ENCODE measurements at places on chromosomes 3 and 15. TPM values are rescaled to one million over a fixed set of nuclear protein-coding genes. Genes with fewer than 3 reads are reported as not detected.
A peak's percentile ranks its signal among the peaks of the same experiment; 100 is the strongest.

DNA sequence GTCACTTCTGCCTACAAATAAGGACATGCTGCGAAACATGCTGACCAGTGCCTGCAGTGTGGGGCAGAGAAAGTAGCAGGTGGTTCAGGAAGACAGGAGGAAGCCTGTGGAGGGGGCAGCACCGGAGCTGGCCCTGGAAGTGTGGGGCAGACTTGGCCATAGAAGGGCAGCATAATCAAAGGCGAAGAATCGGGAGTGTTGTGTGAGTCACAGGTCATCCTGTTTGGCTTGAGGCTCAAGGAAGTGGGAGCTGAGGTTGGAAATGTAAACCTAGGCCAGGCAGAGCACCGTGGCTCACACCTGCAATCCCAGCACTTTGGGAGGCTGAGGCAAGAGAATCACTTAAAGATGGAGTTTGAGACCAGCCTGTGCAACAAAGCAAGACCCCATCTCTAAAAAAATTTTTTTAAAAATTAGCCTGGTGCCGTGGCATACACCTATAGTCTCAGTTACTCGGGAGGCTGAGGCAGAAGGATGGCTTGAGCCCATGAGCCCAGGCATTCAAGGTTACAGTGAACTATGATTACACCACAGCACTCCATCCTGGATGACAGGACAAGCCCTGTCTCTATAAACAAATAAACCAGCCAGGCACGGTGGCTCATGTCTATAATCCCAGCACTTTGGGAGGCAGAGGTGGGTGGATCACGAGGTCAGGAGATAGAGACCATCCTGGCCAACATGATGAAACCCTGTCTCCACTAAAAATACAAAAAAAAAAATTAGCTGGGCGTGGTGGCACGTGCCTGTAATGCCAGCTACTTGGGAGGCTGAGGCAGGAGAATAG is 54.0 kb downstream of the FAM43A start:
- no peak for DNase-seq
- no peaks in the 10 kb centered on the region for H3K4me1 ChIP-seq
- H3K27me3 ChIP-seq: no peaks in the 10 kb centered on the region
- no peaks in the 10 kb centered on the region for H3K36me3 ChIP-seq
- H3K27ac ChIP-seq: no peak overlapping the region

- H3K4me1 ChIP-seq: no peaks in the 10 kb centered on the region
- no peak overlapping the region for H3K27ac ChIP-seq
- DNase-seq: no peak
Observed at GRCh38 chr3:26350853-26351252, 271.7 kb upstream of the LRRC3B start.

DNA sequence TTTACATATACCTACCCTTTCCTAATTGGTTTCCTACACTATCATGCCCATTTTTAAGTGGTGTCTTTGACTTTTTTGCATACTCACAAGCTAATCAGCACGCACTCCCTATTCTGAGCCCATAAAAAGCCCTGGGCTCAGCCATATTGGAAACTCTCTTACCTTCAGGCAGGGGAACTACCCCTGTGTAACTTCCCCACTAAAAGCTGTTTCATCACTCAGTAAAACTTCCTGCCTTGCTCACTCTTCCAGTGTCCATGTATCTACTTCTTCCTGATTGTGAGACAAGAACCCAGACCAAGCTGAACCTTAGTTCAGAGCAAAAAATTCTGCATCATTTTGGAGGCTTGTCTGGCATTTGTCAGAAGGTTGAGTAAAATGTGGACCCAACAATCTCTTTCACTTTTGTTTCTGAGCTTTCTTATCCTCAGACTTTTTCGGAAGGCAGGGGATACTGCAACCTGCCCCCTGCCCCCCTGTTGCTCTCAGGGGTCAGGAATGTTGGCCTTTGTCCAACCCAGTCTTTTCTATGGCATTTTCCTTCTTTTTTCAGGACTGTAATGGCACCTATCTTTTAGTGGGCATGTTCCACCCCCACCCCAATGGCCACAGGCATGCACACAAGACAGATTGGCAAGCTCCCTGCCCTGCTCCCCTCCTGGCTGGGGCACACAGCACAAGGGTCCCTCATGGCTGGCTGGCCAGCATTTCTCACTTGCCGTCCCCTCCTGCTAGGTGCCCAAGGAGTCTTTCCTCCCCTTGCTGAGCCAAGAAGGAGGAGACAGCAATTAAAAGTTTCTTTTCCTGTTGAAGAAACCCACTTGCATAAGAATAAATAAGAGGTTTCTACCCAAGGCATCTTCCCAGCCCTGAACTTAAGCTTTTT is 26.3 kb upstream of the TMEM45A start:
- no peak for DNase-seq
- H3K27me3 ChIP-seq: no peaks in the 10 kb centered on the region
- H3K36me3 ChIP-seq: no peaks in the 10 kb centered on the region
- no peak overlapping the region for H3K27ac ChIP-seq
- H3K4me3 ChIP-seq: no peak overlapping the region
- H3K4me1 ChIP-seq: no peaks in the 10 kb centered on the region

- H3K27ac ChIP-seq: no peak overlapping the region
- no peak overlapping the region for H3K4me3 ChIP-seq
- DNase-seq: peak; percentile 22
- no peaks in the 10 kb centered on the region for H3K36me3 ChIP-seq
- H3K4me1 ChIP-seq: no peaks in the 10 kb centered on the region
- no peaks in the 10 kb centered on the region for H3K27me3 ChIP-seq
Observed at GRCh38 chr3:40623567-40623966, 98.8 kb downstream of the ZNF621 start.

- H3K4me3 ChIP-seq: no peak overlapping the region
- no peaks in the 10 kb centered on the region for H3K36me3 ChIP-seq
- no peak overlapping the region for H3K27ac ChIP-seq
- H3K4me1 ChIP-seq: no peaks in the 10 kb centered on the region
- no peaks in the 10 kb centered on the region for H3K27me3 ChIP-seq
- no peak for DNase-seq
Observed at GRCh38 chr3:126607214-126607908, 47.6 kb downstream of the TXNRD3 start.

DNA sequence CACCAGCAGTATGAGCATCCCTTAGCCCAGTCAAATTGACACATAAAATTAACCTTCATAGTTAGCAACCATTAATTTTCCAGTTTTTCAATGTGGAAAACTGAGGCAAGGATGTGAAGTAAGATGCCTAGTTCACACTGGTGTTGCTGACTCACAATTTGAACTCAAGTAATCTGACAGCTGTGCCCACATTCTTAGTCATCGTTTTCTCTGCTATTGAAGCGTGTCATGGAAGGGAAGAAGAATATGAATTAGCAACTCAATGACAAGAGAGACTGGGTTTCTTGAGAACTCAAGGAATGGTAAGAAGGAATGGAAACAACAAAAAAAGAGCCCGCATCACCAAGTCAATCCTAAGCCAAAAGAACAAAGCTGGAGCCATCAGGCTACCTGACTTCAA is 261.4 kb downstream of the EPHA3 start:
- H3K27me3 ChIP-seq: no peaks in the 10 kb centered on the region
- H3K4me3 ChIP-seq: no peak overlapping the region
- H3K27ac ChIP-seq: no peak overlapping the region
- H3K4me1 ChIP-seq: no peaks in the 10 kb centered on the region

DNA sequence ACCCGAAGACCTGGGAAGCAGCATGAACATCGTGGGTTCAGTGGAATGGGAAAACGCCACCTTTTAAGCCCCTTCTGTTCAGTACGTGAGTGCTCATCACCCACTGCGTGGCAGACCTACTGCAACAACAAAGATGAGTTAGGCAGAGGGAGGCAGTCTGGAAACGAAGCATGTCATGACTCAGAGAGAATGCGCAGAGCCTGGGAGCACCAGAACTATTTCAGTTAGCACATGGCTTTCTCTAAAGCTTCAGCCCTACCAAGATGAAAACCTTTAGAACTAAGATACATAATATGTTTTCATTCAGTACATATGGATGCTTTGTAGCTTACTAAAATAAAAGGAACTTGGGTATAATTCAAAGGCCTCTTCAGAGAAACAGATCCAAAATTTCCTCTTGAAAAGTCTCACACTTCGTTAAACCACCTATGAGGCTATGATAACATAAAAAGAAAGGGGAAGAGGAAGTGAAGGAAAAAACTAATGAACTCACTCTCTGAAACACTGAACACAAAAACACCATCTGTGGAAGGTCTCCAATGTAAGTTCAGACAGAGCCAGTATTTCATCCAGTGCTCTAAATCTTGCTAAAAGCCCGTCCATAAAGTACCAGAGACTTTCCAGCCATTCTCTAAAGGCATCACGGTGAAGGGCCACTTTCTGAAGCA is 140.1 kb downstream of the OCA2 start:
- no peak overlapping the region for H3K4me3 ChIP-seq
- H3K27ac ChIP-seq: no peak overlapping the region
- H3K4me1 ChIP-seq: no peaks in the 10 kb centered on the region
- no peak for DNase-seq
- H3K36me3 ChIP-seq: no peaks in the 10 kb centered on the region

DNA sequence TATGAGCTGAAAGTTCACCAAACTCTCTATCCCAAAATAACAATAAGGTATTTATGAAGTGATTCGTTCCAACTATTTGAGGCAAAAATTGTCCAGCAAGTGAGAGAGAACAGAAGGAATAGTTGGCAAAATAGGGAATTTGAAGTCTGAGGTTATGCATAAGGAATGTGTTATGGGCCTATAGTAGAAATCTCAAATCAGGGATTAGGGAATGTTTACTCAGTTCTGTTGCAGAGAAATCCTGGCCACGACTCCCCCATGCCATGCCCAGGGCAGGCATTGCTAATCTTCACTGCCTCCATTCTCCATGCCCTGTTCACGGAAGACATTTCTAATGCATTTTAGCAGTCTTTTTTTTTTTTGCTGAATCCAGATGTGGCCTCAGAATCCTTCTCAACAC is 58.6 kb downstream of the FLNB start:
- H3K36me3 ChIP-seq: no peaks in the 10 kb centered on the region
- peaks cover 5% of the 10 kb centered on the region for H3K4me1 ChIP-seq
- H3K4me3 ChIP-seq: no peak overlapping the region
- DNase-seq: no peak

DNA sequence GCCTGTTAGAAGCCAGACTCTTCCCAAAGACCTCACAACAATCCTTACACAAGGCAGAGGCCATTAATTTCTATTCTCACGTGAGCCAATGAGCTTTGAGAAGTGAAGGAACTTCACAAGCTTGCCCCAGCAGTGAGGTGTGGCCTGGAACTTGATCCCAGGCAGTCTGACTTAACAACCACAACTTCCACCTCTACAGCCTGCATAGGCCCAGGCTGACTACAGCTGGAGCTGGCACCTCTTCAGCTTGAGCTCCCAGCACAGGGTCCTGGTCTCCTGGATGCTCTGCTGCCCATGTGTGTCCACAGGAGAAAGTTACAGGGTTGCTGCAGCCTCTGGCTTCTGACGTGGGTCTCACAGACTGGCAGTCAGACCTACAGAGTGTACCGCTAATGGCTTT is 111.0 kb downstream of the ERC2 start:
- H3K27ac ChIP-seq: no peak overlapping the region
- no peak for DNase-seq
- H3K27me3 ChIP-seq: no peaks in the 10 kb centered on the region
- H3K36me3 ChIP-seq: no peaks in the 10 kb centered on the region

DNA sequence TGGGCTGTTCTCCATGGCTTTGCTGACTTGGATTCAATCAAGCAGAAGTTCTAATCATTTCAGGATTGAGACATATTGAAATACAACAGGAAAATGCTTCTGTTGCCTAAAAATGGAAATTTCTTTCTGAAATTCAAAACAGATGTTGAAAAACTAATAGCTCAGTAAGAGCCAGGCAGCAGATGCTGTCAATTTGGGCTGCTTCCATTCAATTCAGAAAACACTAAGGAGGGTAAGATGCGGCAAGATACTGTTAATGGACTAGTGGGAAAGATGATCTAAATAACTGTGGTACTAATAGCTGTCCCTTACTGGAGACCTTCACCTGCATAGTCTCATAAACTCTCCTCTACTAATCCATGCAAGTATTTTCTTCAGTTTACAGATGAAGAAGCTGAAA is 53.5 kb downstream of the DGKG start:
- H3K36me3 ChIP-seq: no peaks in the 10 kb centered on the region
- H3K4me3 ChIP-seq: no peak overlapping the region
- no peaks in the 10 kb centered on the region for H3K4me1 ChIP-seq
- H3K27me3 ChIP-seq: no peaks in the 10 kb centered on the region

DNA sequence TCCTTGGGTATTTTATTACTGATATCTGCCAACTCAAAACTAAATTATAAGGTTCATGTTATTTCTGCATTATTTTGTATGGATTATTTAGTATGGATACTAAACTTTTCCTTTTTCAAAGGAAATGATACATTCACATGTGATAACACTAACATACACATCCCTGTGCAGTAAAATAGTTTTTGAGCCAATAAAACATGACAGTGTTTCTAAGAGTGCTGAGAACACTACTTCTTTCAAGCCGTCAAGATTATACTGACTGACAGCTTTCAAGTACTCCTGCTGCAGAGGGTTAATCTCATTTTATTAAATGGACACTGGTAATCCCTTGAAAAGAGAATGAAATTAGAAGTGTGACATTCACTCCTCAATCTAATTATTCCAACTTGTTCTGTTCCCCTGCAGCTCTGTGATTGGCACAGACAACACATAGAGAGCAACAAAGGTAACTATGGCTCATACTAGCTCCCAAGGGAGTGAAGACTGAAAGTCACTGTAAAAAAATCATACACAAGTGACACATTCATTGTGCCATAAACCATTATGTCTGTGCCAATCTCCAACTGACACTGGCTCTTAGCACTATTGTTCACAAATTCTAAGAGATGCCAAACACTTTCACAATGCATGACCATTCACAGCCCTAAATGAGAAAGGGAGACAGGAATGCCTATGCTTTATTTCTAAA is 468.6 kb downstream of the SHQ1 start:
- no peaks in the 10 kb centered on the region for H3K36me3 ChIP-seq
- DNase-seq: no peak
- H3K4me1 ChIP-seq: no peaks in the 10 kb centered on the region
- no peak overlapping the region for H3K27ac ChIP-seq

- H3K4me1 ChIP-seq: no peaks in the 10 kb centered on the region
- no peak overlapping the region for H3K4me3 ChIP-seq
- no peak overlapping the region for H3K27ac ChIP-seq
- H3K36me3 ChIP-seq: no peaks in the 10 kb centered on the region
- DNase-seq: no peak
- H3K27me3 ChIP-seq: no peaks in the 10 kb centered on the region
Observed at GRCh38 chr3:182583545-182583944, 209.8 kb upstream of the ATP11B start.

PTH1R gene
- total RNA-seq: 0.69 TPM

CHRNA7 gene
- 5.2 TPM for total RNA-seq

FGF7 gene
- total RNA-seq: 13.3 TPM

COL7A1 gene
- 5.1 TPM for total RNA-seq

PCLAF gene
- total RNA-seq: 11.8 TPM

All from colonic mucosa (tissue), 4 donors.